Glutamatergic neuron (in vitro differentiated cells): ENCODE measurements at places on chromosomes 7 and 10.

GRCh38 chr7:69882269-69882668 lies 284.0 kb downstream of the AUTS2 start:
- no peak for DNase-seq

DNA sequence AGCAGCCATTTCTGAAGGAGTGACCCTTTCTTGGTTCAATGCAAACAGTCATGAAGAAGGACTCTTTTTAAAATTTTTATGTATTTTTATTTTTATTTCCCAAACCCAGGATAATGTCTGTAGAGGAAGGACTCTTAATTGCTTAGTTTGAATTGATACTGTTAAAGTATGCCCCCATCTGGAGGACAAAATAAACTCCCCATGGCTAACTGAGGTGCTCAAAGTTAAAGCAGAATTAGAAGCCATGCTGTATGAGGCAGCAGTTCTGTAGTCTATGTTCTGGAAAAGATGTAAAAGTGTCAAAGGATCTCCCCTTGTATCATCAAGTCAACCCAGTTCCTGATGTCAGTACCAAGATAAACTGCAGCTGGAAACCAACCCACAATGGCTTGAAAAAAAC lies 617.9 kb upstream of the GRM3 start:
- no peak for DNase-seq

GRCh38 chr10:104005172-104005863 lies 38.4 kb downstream of the SLK start:
- DNase-seq: no peak

- no peak for DNase-seq
Measured at GRCh38 chr10:30992681-30993080, 39.0 kb downstream of the ZNF438 start.
